ENCODE measurements at places on chromosomes 12 and 14. TPM values are rescaled to one million over a fixed set of nuclear protein-coding genes. Genes with fewer than 3 reads are reported as not detected.

The RHOJ gene
- total RNA-seq, result not detected

The GLI1 gene
- total RNA-seq, result 0.49 TPM

The KRT6A gene
- total RNA-seq, result not detected

The KRT85 gene
- not detected for total RNA-seq

The KCNMB4 gene
- total RNA-seq, result 1.0 TPM

The GALNT8 gene
- total RNA-seq, result 0.32 TPM

The SPIC gene
- total RNA-seq, result not detected

The MYRFL gene
- total RNA-seq, result not detected

The NRXN3 gene
- total RNA-seq, result not detected

The RACGAP1 gene
- total RNA-seq, result 109 TPM

The AGAP2 gene
- 38.4 TPM for total RNA-seq

The CMA1 gene
- total RNA-seq, result not detected

The ZNF268 gene
- 9.6 TPM for total RNA-seq

The C12orf50 gene
- total RNA-seq, result 0.07 TPM

The SP1 gene
- 86.0 TPM for total RNA-seq

The KRT6C gene
- total RNA-seq, result not detected

The RNFT2 gene
- total RNA-seq, result 25.5 TPM

The PTPRQ gene
- total RNA-seq, result not detected

The APOF gene
- not detected for total RNA-seq

The ORMDL2 gene
- 27.0 TPM for total RNA-seq

The SERPINA3 gene
- not detected for total RNA-seq

The DHRS2 gene
- total RNA-seq, result 1.1 TPM

The TMEM179 gene
- total RNA-seq, result not detected

The CLEC1A gene
- total RNA-seq, result not detected

The SLC15A4 gene
- 28.8 TPM for total RNA-seq

The SYCP3 gene
- 0.21 TPM for total RNA-seq

The NOS1 gene
- total RNA-seq, result not detected

The INSM2 gene
- total RNA-seq, result 0.07 TPM

The DHH gene
- 1.0 TPM for total RNA-seq

The PTCSC3 gene
- not detected for total RNA-seq

The PLEKHD1 gene
- 0.12 TPM for total RNA-seq

The LRRC43 gene
- 0.47 TPM for total RNA-seq

The ABCC9 gene
- not detected for total RNA-seq

The ALDH2 gene
- total RNA-seq, result 3.2 TPM

The ANKRD33 gene
- total RNA-seq, result not detected

The ADAM21 gene
- total RNA-seq, result 0.39 TPM

The FAM90A1 gene
- total RNA-seq, result 0.47 TPM

The MORN3 gene
- 1.3 TPM for total RNA-seq

The AMN gene
- 0.49 TPM for total RNA-seq

All from activated naive CD4-positive, alpha-beta T cell treated with anti-CD3 and anti-CD28 coated beads, Interleukin-2, amount 50 U/mL, for 72 hours (primary cell).